Astrocyte of the spinal cord (primary cell): ENCODE measurements at places on chromosomes 7 and 10.

- DNase-seq, result peak; percentile 52
Observed at GRCh38 chr10:132452651-132453469, 55.9 kb downstream of the PWWP2B start.

DNA sequence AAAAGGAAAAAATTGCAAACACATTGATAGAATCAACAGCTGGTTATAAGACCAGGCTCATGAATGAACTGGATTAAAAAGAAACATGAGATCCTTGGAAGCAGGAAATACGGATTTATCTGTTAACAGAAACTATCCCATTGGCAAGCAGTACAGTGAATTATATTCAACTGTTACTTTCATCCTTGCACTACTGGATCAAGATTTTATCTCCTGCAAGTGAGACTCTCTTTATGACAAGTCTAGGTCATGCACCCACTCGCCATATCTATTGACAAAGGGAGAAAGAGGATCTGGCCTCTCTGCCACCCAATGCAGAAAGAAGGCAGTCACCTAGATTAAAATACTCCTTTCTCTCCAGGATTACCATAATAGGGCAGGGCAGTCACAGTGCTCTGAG lies 41.4 kb downstream of the CSTF2T start:
- no peak for DNase-seq

GRCh38 chr7:155864271-155864985 lies 52.2 kb upstream of the SHH start:
- no peak for DNase-seq

DNA sequence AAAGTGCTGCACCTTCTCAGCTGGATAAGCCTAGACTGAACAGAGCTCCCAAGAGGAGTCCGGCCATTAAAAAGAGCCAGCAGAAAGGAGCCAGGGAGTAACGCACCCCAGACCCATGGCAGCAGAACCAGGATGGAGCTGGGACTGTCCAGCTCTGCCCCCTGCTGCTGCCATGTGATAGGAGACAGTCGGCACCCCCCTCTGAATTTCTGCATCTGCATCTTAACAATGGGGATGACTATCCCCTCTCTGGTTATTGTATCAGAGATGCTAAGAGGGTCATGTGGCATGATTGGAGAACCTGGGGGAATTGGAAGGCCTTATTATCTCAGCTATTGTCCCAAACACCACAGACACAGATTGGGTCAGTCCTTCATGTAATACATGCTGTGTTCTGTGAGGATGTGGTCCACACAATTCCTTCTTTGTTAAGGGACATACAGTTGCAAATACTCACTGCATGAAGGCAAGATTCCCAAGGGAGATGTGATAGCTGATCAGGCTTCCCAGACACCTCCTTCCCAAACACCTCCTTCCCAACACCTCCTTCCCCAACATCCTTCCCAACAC lies 29.3 kb downstream of the PLEKHS1 start:
- no peak for DNase-seq

DNA sequence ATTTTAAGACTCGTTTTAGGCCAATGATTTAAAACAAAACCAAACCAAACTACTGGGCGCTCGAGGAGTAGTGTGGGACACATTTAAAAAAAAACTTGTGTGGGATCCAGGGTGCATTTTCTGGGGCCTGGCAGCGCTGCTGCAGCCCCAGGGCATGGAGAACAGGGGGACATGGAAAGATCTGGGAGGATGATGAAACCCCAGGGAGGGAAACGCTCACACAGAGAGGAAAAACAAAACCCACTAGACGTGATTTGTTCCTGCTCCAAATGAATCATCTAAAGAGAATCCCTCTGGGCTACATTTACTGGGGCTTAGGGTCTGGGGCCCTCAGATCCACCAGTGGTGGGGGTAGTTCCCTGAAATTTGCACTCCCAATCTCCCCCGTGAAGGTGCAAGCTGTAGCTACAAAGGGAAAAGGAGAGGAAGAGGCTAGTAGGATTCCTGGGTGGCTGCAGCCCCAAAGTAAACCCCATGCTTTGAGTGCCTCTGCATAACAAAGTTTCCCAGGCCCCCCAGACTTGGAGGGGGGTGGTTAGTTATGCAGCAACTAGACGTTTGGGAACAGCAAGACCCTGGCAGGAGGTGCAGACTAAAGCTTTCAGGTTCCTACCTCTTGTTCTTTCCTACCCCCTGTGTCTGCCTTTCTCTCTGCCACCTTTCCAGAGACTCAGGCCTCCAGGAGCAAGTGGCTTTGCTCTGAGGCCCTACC lies 14.5 kb upstream of the HOXA13 start:
- DNase-seq, result no peak

DNA sequence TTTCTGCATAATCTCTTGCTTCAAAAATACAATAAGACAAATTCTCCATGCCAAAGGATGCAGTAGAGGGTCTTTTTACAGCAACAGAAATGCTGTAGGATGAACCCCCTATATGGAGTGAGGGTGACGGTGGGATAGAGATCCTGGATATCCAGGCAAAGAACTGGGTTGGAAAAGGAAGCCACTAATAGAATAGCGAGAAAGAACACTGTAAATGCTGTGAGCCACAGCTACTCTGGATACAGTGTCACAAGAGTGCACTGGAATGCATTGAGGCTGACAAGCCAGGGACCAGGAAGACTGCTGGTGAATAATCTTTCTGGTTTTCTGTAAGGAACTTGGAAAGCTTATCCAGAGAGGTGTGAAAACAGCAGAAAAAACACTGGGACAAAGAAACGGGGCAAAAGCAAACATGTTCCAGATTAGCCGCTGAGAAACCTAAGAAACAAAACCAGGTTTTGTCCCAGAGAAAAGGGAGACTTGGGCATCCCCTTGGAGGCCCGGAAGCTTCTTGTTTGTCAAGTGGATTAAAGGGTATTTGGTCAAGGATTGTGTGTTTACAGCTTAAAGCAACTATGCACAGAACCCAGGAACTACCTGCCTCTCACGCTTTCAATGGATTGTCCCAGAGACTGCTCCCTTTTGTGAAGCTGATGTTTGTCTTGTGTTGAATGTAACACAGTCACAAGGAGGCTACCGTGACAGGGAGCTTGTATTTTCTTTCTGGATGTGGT lies 6.2 kb upstream of the MSMB start:
- no peak for DNase-seq

- no peak for DNase-seq
Observed at GRCh38 chr10:128422190-128422589, 296.0 kb upstream of the MKI67 start.

DNA sequence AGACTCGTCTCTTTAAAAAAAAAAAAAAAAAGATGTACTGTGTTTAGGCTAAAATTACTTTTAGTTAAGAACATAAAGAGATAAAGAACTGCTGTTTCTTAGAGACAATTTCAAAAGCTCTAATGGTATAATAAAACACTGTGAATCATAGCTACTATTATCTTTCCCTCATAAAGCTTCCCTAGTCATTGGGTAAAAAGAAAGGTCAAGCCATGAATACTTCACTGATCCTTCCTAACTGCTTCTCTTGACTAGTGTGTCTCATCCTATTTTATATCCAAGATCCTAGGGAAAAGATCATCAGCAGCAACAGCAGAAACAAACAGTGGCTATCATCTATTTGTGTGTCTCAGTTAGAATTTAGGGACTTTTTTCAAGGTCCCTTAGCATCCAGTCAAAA lies 10.5 kb downstream of the YME1L1 start:
- no peak for DNase-seq

DNA sequence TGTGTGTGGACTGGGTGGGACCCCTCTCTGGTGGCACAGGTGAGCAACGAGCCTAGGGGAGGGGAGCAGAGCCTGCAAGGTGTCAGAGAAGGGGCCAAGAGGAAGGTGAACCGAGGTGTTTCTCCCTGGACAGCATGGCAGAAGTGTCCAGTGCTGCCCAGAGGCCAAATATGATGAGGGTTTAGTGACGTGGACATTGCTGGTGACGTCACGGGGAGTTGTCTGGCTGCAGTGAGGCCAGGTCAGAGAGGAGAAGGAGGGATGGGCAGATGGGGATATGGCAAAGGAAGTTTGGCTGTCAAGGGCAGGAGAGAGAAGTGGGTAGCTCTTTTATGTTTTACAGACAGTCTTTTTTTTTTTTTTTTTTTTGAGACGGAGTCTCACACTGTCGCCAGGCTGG lies 2.6 kb upstream of the ZNF853 start:
- no peak for DNase-seq

DNA sequence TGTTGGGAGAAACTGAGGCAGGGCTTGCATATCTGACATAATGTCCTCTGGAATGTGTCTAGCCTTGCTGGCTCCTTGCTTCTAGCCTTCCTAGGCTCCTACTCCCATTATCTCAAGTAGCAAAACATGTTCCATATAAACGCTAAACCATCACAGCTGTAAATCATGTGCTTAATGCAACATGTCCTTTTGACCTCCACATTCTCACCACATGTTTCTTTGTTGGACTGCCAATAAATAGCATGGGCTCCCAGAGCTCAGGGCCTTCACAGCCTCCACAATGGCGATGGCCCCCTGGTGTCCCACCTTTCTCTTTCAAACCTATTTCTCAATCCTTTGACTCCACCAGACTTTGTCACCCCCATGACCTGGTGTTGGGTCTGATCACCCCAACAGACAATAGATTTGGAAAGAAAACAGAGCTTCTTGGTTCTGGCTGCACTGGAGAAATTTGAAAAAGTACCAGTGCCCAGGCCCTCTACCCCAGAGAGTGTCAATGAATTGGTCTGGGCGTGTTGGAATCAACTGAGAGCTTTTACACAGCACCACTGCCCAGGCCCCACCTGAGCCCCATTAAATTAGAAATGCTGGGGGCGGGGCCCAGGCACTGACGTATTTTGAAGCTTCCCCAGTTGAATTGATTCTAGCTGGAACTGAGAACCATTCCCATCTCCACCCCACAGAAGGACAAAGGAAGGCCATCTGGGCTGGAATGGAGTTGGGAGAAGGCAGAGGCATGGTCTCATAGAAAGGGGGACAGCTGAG lies 41.3 kb upstream of the GGCT start:
- peak; percentile 19 for DNase-seq

DNA sequence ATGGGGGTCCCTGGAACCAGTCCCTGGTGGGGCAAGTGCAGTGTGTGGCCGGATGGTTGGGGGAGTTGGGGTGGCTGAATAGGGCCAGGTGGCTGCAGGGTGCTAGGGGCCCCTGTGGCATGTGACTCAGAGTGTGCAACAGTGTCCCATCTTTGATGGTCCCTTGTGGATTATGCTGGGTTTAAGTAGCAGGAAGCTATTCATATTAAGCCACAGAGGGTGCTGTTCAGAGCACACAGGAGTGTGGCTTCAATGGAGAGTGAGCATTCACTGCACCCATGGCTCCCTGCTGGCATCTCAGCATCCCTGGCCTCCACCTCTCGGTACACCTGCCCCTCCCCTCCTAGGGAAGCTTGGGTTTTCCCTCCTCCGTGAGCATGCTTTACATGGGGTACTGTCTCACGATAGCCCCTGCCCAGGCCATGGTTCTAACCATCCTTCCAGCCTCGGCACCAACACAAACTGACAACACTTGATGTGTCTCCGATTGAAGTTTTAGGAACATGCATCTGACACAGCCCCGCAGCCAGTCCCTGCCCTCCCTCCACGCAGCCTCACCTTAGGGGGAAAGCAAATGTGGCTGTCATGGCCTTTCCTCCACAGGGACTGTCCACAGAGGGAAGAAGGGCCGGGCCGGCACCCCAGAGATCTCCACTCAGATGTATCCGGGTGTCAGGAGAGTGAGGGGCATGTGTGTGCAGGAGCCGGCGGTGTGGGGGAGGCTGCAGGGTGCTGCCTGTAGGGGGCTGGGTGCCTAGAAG lies 30.4 kb upstream of the PPIF start:
- DNase-seq, result no peak

GRCh38 chr10:109270173-109270572 lies 653.1 kb downstream of the XPNPEP1 start:
- DNase-seq, result no peak

- no peak for DNase-seq
Observed at GRCh38 chr10:93456480-93456879, 25.7 kb downstream of the MYOF start.
